Endothelial cell (in vitro differentiated cells): ENCODE measurements at places on chromosomes 11 and 22.
A peak's percentile ranks its signal among the peaks of the same experiment; 100 is the strongest.

DNA sequence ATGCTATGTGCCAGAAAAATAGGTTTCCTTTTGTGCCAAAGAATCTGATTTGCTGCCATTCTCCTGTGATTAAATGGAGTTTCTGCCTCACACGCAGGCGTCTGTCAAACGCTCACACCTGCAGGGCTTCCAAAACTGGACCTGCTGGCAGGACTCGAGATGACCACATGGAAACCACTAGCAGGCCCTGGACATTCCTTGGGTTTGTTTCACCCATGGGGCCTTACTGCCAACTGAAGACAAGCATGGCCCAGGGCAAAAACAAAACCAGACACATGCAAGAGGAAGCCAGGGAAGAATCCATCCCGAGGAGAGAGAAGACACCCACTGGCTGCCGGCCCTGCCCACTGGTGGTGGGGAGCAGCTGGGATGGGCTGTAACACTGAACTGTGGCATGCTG is 55.9 kb upstream of the MN1 start:
- DNase-seq, result no peak

- no peak for DNase-seq
Observed at GRCh38 chr11:94519478-94520084, 7.3 kb downstream of the C11orf97 start.

GRCh38 chr11:47453365-47453764 is 4.4 kb upstream of the RAPSN start:
- no peak for DNase-seq

DNA sequence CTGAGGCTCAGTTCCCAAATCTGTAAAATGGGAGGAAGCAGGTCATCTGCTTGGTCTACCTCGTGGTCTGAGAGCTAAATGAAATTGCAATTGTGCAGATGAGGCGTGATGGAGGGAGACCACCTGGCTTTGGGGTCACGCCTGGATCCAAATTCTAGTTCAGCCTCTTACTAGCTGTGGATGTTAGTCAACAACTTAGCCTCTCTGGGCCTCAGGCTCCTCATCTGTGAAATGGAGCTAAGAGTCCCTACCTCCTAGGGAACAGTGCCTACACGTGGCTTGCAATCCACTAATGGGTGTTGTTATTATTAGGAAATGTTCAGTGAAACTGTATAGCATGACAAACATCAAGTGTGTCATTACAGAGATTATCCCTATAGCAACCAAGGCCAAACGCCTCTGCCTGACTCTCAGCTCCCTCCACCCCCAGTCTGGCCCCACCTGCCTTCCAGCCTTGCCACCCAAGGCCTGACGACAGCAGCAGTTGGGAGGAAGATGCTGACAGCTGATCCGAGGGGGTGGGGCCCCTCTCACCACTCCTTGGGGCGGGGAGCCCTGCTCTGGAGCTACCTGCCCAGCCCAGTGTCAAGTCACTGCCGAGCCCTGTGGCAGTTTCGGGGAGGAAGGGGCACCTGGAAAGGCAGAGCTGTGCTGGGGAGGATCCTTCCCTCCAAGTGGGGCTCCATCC is 1.7 kb upstream of the RHOD start:
- DNase-seq, result no peak

- peak; percentile 31 for DNase-seq
Observed at GRCh38 chr11:119169282-119169719, 776 bp downstream of the NLRX1 start.

- no peak for DNase-seq
Observed at GRCh38 chr11:20634044-20634443, 34.6 kb downstream of the SLC6A5 start.

DNA sequence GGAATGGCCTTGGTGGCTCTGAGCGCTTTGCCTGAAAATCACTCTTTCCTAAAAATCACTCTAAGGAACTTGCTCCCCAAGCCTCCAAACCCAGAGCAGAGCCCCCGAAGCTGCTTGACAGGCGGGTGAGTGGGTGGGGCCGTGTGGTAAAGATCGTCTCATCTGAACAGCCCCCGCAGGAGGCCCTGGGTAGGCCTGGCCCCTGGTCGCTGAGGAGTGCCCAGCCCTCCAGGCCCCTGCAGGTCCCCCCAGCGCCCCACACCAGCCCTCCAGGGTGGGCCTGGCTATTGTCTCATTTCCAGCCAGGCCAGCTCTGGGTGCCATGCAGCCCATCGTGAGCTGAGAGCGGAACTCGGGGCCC is 17.2 kb upstream of the PIM3 start:
- DNase-seq, result no peak

DNA sequence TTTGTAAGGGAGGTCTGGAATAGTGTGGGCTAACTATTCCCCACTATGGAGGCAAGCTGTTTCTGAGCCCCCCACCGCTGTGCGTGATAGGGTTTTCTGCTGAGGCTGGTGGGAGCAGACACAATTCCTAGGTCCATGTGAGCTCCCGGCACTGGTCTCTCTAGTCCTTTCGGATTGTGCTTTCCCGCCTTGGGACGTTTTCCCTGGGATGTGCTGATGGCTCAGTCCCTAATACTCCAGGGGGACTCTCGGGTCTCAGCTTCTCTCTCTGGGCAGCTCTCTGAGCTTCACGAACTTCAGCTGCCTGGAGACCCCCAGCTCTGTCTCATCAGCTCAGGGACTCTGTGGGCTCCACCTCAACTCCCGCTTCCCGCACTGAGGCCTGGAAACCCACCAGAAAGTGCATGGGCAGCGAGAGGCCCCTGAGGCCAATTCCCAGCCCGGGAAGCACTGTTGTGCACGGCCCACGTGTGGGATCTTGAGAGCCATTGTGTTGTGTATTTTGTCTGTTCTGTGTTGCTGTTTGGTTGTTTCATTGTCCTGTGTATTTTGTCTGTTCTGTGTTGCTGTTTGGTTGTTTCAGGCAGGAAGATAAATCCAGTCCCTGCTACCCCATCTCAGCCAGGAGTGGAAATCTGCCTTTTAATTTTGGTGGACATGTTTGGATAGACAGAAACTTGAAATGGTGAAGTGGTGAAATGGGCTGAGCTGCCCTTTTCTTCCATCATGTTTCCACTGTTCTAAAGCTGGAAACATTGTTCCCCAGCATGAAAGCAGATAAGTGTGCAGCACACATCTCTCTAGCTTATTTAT is 12.7 kb upstream of the TNNT3 start:
- DNase-seq, result no peak

GRCh38 chr22:39682994-39683393 is 112.4 kb downstream of the CACNA1I start:
- no peak for DNase-seq

GRCh38 chr11:45933846-45934579 is 11.6 kb downstream of the LARGE2 start:
- no peak for DNase-seq

- no peak for DNase-seq
Observed at GRCh38 chr22:22773979-22774604, 113.5 kb upstream of the IGLL5 start.

DNA sequence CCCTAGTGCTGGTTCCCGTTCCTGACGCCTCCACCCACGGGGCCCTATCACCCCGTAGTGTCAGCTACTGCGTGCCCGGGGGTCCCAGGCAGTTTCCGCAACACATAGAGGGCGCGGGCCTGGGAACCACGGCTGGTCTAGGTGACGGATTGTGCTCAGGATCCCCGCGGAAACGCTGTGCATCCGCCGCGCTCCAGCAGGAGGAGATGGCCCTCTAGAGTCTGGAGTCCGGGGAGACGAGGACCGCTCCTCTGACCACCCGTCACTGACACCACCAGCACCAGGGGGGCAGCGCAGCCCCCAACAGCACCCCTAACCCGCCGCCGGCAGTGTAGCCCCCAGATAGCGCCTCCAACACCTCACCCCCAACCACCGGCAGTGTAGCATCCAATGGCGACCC is 4.4 kb upstream of the RFPL3 start:
- DNase-seq, result no peak

DNA sequence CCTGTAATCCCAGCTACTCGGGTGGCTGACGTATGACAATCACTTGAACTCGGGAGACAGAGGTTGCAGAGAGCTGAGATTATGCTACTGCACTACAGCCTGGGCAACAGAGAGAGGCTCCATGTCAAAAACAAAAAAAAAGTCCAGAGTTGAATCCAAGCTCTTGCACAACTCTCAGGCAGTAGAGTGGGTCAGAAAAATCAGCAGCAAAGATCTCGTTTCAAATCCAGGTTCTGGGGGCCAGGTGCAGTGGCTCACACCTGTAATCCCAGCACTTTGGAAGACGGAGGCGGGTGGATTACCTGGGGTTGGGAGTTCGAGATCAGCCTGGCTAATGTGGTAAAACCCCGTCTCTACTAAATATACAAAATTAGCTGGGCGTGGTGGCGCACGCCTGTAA is 24.9 kb downstream of the CLPB start:
- no peak for DNase-seq

GRCh38 chr11:86775361-86775760 is 25.0 kb upstream of the PRSS23 start:
- DNase-seq, result no peak

DNA sequence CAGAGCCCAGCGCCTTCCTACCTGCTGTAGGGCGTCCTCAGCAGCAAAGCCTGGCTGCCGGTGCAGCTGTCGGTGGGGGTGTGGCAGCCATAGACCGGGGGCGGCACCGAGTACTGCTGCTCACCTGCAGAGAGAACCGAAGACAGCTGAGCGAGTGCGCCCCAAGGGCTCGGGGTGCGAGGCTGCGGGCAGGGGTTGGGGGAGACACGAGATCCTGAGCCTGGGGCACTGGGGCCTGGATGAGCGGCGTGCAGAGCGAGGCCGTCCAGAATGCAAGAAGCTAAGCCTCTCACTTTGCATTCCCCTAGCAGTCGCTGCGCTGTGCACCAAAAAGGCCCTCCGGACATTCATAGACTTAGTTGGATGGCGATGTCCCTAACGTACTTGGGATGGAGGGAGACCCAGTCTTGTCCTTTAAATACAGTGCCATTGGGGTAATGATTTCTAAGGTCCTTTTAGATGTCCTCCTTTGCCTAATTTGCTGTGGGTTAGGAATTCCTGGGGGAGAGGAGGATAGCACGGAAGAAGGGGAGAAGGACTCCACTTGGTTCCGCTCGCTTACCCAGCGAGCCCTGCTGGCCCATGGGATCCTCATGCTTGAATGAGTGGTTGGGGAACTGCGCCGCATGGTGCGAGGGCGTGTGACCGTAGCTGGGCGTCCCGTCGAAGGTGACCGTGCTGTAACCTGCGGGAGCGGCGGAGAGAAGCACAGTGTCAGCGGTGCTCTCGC is 7.2 kb downstream of the WT1 start:
- peak; percentile 7 for DNase-seq

- no peak for DNase-seq
Observed at GRCh38 chr22:37971475-37972434, 12.6 kb downstream of the SOX10 start.

DNA sequence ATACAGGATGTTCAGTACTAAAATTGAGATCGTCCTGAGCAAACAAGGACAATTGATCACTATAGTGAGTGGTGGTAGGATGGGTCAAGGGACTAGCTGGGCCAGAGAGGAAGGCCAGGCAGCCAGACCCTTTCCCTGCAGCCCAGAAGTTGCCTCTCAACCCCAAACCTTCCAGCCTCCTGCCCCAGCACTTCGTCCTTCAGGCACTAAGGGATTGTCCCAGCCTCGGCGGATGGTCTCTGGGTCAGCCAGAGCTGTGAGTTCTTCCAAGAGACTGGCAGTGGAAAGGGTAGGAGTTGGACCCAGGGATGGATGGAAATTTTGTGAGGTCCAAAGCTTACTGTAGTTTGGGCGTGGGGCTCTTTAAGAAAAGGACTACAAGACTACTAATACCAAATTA is 3.6 kb upstream of the LMO1 start:
- DNase-seq, result no peak

- no peak for DNase-seq
Observed at GRCh38 chr11:128022007-128022368, 565.4 kb downstream of the ETS1 start.

- DNase-seq, result no peak
Observed at GRCh38 chr11:114259551-114259983, 36.6 kb upstream of the NNMT start.
